Fibroblast of lung (primary cell): ENCODE measurements at places on chromosomes 13 and 19. TPM values are rescaled to one million over a fixed set of nuclear protein-coding genes. Genes with fewer than 3 reads are reported as not detected.

Gene CGB3
- not detected in 2 replicates for total RNA-seq

Gene RNF113B
- total RNA-seq: not detected in 2 replicates

Gene ZNF581
- total RNA-seq: 33.4 and 40.1 TPM in 2 replicates

Gene IFI30
- 3.1 and 8.8 TPM in 2 replicates for total RNA-seq

Gene SLC25A41
- total RNA-seq: under 0.01 and 0.26 TPM in 2 replicates

Gene ZNF878
- total RNA-seq: under 0.01 TPM in 1 of 2 replicates, not detected in the other

Gene ERCC2
- 16.7 and 21.6 TPM in 2 replicates for total RNA-seq

Gene ZNF575
- total RNA-seq: 0.26 and 0.33 TPM in 2 replicates

Gene OVOL3
- not detected in 2 replicates for total RNA-seq

Gene F10
- total RNA-seq: 20.3 and 41.5 TPM in 2 replicates

Gene SUGP1
- total RNA-seq: 15.7 and 27.7 TPM in 2 replicates

Gene FOSB
- 9.5 and 24.9 TPM in 2 replicates for total RNA-seq

Gene METTL21C
- total RNA-seq: 0.17 TPM in 1 of 2 replicates, not detected in the other

Gene PCDH17
- under 0.01 and 0.17 TPM in 2 replicates for total RNA-seq

Gene OBI1
- total RNA-seq: 11.4 and 12.3 TPM in 2 replicates

Gene RGS9BP
- total RNA-seq: 0.51 and 0.66 TPM in 2 replicates

Gene DAZAP1
- total RNA-seq: 34.9 and 49.5 TPM in 2 replicates
